ENCODE measurements at places on chromosomes 2 and 18. TPM values are rescaled to one million over a fixed set of nuclear protein-coding genes. Genes with fewer than 3 reads are reported as not detected.

GRCh38 chr2:19416784-19417684 is 58.6 kb upstream of the OSR1 start:
- DNase-seq: no peak

ASIC4 gene
- not detected for total RNA-seq

DNA sequence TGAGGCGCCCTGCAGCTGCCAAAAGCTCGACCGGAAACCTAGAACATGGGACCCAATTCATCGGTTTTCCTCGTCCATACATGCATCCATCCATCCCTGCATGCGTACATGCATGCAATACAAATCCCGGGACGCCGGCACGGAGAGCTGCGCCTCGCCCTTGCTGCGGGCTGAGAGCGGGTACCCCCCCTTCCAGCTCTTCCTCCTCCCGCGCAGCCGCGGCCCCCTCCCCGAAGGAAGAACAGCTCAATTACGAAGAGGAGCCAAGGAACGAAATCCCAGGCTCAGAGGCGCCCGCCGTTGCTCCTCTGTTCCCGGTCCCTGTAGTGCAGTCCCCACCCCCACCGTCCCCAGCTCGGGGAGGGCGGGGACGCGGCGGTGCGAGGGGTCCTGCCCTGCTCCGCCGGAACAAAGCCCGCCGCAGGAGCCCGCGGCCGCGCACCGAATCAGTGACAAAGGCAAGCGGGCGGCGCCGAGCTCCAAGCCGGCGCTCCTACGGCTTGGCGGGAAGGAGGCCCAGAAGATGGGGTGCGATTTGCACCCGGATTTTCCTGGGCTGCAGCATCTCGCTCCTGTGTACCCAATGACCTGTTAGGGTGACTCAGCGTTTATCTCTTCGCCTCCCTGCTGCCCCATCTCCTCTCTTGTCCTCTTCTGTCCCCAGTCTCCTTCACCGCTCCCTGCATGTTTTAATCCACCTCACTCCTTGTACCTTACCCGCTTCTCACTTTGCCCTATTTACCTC is 8.9 kb upstream of the POU3F3 start:
- DNase-seq: no peak

ABCB11 gene
- total RNA-seq: 0.66 TPM

MC5R gene
- total RNA-seq: not detected

DNA sequence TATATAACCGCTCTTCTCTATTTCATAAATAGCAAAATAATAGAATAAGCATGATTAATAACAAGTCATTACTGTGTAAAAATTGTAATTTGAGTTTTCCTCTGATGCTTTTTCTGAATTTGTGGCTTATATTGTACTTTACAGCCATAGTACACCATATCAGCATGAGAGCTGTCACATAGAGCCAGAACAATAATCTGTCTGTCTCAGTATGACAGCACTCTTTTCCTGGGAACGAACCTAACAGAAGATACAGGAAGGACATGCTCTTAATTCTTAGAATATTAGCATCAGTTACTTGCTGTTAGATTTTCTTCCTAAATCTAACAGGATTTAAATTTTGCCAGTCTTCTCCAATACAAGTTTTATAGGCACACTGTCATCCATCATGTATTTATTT is 21.3 kb upstream of the NRXN1 start:
- DNase-seq: no peak

GRCh38 chr2:32932825-32933755 is 13.7 kb upstream of the LTBP1 start:
- DNase-seq: no peak

DNA sequence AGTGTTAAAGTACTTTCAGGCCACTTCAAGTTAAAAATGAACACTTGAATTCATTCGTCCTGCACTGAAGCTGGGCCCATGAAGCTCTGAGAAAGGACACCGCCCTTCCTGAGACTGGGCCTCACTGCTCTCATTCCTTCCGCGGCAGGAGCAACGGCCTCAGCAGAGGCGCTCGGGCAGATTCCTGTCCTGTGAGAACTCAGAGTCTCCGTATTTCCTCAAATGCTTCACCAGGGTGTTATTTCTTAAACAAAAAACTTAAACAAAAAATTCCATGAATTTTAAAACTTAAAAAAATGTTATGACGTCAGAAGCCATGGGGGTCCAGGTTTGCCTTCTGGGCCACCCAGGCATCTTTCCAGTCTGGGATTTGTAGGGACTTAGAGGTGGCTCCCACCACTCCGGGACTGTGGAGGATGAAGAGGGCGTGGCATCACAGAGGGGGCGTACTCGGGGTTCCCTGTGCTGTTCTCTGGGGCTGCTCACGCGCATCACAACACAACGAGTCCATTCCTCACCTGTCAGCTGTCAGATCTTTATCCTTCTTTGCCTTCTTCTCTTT is 115.9 kb upstream of the ASB18 start:
- no peak for DNase-seq

DNA sequence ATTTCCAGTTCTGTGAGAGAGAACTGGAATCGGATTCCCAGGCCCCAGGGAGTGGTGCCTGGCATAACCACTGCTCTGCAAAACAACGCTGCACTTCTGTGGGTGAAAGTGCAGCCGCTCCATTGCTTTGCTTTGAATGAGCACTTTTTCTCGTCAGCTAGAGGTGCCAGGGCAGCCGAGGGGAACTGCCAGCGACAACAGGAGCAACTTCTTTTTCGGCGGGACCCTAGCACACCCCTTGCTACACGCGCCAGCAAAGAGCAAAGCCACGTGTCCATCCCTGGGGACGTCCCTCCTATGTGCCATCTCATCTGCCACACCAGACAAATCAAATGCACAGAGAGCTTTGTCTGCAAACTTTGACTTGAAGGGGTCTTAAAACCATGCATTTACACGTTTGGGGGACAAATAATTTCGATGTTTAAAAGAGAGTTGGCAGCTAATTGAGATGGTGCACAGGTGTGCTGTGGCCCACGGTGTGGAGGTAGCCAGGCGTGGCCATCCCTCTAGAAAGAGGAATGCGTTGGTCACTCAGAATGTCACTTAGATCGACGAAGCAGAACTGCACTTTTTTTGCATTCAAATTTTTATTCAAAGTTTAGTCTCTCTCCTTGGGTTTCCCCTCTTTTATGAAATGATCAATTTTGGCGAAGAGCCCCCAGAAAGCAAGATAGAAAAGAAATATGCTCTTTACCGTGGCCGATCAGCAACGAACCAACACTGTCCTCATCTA is 151.8 kb downstream of the MBP start:
- no peak for DNase-seq

DNA sequence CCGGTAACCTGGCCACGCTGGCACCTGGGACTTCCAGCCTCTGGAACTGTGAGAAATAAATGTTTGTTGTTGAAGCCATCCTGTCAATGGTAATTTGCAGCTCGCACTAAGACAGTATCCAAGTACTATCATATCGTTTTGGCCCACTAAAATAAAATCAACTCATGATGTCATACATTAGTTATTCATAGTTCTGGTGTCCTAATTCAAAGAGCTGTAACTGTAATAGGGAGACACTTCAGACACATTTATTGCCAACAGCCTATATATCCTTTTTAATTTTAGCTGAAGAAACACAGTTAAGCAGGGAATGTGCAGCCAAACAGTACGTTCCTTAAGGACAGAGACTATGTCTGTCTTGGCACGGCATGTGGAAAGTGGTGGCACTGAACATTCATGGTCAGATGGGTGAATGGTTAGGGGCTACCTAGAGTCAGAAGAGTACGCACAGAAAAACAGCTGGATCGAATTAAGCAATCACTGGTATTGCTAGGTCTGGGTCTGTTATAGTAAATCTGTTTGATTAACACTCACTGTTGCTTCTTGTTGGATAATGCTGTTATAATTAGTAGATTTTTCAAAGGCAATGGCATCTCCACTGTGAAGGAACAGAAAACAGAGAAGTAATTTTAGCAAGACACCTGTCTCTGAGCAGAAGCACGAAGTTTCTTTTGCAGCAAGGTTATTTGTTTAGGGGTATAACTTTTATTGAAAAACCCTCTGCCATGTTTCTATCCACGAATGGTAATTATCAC is 41.3 kb upstream of the CREG2 start:
- DNase-seq: no peak

- no peak for DNase-seq
Observed at GRCh38 chr18:35942661-35943060, 29.8 kb upstream of the RMP24 start.

GRCh38 chr2:205199165-205199850 is 483.0 kb upstream of the NRP2 start:
- no peak for DNase-seq
